Stimulated activated CD8-positive, alpha-beta memory T cell treated with anti-CD3 and anti-CD28 coated beads, Interleukin-15, amount 100 ng/mL, for 48 hours (primary cell): ENCODE measurements at places on chromosomes 7 and 10.

DNA sequence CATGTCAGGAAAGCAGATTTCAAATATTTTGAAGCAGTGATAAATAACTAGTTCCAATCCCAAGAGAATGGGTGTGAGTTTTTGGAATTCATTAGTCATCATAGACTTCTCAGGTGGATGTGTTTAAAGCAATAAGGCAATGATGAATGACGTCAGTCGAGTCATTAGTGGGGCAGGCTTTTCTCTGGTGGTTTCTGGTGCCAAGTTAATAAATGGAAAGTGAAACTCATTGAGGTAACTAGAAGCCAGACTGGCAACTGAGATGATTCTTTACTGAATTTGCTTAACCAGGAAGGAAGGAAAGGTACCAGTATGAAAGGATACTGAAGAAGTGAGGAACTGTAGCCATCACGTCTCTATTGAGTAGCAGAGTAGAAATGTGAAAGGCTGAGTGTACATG, 311.0 kb downstream of the GPAM start:
- DNase-seq: no peak

- no peak for DNase-seq
Observed at GRCh38 chr10:51599647-51600046, 99.7 kb downstream of the CSTF2T start.

DNA sequence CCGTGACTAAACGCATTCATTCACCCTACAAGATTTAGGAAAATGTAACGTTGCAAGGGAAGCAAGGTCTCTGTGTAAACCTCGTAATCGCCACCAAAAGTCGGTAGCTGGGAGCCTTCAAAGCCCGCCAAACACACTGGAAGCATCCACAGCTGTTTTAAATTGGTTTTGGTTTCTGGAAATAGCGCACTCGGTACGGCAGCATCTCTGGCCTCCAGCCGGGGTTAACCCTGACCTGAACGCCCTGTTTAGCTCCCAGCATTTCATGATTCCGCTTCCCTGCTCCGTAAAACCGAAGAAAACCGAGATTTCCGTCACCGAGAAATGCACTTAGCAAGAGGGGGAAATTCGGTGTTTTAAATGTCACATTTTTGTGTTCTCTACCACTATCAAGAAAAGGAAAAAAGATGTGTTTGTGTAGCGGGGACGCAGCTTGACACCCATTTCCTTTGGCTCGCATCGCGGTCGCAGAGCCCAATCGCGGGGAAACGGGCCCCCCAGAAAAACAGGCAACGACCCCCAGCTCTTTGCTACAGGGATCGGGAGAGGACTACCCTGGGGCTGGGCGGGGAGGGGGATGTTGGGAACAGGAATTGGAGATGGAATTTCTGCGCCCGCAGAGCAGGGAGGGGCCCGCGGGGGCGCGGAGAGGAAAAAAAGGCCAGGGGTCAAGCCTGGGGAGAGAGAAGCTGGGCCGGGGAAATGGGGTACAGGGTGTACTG, 646 bp downstream of the SGCE start:
- no peak for DNase-seq

DNA sequence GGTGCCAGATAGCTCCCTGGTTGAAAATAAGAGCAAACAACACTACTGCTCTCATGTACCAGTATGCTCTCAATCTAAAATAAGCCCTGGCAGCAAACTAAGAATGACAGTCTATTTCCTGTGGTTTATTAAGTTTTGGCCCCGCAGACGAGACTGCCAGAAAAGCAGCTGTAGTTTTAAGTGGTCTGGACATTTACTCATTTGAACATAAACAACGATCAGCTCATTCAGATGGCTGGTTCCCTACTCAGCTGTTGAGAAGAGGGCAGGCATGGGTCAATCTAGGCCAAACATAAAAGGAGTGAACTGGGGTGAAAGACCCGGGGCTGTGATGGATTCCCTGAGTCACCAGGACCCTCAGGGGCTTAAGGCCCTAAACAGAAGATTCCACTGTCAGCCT, 4.5 kb downstream of the TRIL start:
- DNase-seq: no peak

GRCh38 chr7:129864042-129864441, 88.7 kb downstream of the UBE2H start:
- DNase-seq: no peak

DNA sequence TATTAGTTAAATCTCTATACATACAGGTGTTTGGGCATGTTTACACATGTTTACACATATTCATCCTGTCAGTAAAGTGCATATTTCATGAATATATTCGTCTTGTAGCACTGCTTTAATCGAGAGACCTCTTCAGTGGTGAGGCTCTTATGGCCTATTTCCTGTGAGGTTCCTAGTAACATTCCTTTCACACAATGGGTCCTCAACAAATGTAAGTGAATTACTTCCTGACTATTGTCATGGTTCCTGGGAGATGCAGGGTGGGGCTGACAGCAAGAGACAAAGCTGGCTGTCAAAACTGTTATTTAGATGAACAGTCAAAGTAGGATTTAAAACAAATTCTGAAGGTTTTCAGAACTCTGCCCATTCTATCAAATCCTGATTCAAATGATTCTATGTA, 12.4 kb upstream of the SEMA3A start:
- no peak for DNase-seq

DNA sequence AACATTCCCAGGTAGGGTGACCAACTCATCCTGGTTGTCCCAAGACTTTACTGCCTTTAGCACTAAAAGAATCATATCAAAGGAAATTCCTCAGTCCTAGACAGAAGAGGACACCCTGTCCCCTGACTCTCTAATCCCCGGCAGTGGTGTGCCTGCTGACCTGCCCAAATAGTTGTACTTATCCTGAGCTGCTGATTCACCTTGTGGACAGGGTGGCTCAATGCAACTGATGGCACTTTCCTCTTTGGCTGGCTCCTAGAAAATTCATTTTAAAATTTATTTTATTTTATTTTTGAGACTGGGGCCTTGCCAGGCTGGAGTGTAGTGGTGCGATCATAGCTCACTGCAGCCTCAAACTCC, 111.7 kb downstream of the JCAD start:
- no peak for DNase-seq

DNA sequence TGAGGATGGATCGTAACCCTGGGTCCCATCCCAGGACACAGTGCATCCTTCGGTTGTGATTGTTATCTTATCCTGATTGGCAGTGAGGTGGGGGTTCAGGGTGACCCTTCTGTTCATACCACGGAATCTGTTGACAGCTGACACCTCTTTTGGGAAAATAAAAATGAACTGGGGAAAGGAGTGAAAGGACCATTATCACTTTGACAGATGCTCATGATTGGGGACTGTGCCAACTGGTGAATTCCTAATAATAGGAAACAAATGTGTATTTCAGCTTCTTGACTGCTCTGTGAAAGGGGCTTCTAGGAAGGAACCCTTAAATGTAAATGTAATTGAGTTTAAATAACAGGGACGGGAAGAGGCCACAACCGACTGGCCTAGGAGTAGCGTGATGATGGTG, 65.4 kb downstream of the CELF2 start:
- DNase-seq: no peak

GRCh38 chr7:17584822-17585221, 286.4 kb downstream of the AHR start:
- no peak for DNase-seq

DNA sequence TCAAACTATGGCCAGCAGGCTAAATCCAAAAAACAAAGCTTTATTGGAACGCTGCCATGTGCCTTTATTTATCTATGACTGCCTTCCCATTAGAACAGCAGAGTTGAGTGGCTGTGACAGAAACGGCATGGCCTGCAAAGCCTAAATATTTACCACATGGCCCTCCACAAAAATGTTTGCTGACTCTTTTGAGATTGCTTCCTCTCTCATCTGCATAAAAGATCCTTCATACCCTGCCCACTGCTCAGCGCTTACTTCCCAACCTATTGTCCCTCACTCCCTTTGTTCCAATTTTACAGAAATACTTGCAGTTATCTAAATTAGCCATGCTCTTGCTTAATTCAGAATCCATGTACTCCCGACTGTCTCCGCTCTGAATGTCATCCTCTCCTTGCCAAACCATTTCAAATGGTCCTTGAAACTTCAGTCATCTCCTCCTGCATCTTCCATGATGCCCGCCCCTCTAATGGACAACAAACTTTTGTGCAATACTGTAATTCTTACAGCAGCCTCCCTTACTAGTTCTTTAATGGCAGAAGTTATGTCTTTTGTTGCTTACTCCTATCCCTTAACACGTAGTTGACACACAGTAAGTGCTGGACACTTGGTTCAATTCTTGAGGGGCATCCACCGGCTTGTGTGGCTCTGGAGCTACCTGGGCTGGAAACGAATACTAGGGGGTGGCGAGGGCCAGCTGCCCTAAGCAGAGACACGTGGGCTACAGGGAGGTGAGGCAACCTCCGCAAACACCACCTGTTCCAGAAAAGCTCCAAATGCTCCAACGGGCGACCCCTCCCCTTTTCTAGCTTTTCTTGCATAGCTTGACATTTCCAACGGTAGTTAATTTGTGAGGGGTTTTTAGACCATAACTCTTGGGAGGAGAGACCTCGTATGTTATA, 832 bp downstream of the XRCC2 start:
- DNase-seq: peak; percentile 1

DNA sequence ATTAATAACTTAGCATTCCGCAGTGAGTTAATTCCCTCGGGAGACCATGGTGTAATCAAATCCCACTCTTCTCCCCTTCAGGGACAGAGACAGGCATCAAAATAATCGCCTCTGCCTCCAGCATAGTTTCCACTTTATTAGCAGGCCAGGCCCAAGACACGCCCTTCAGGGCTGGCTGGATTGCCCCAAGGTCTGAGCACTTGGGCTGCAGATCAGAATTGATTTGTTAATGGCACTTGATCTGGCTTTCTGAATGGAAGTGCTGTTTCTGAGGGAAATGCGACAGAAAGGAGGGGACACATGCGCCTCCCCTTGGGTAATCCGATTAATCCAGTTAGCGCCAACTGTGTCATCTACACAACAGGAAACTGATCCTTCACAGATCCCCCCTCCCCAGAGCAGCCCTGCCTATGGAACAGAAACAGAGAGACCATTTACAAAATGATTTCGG, 15.6 kb downstream of the CHAT start:
- DNase-seq: no peak

GRCh38 chr10:24287559-24288195, 78.7 kb downstream of the KIAA1217 start:
- no peak for DNase-seq

DNA sequence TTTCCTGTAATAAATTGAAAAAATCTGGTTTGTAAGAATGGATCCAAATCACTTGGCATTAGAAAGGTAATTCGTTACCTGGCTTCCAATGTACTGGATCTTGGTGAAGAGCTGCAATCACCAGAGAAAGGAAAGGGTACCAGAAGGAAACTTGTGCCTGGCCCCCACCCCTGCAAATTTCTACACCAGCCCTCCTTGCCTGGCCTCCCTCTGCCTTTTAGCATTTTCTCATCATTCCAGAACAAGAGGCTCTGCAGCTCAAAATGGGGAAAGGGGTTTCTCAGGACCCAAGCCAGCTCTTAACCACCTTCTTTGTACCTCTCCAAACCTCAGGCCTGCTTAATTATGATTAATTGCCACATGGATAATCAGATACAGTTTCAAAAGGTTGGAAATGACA, 612.8 kb upstream of the MGMT start:
- no peak for DNase-seq

DNA sequence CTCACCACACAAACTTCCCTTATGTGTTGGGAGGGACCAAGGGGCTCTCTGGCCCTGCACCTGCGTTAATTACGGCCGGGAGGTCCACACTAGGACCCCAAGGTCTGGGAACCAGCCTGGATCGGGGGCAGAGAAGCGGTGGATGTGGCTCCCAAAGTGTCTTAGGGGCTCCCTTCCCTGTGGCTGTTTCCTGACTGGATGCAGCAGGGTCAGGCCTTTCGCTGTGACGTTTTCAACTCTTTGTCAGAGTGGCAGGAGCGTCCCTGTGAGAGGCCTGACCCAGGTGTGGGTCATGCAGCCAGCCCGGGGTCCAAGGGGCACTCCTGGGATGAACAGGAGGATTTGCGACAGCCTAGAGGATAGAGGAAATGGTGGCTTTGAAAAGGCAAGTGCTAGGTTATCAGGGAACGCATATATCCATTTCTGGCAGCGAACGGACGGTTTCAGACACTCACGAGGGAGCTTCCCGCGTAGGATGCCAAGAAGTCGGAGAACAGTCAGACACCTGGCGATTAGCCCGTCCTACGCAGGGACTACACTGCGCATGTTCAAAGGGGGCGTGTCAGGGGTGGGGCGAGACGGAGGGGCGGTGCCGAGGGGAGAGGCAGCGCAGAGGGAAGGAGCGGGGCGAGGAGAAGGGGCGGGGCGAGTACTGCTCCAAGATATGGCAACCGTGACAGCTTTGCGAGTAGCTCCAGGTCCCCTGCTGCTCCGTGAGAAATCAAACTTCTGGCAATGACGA, 46.2 kb upstream of the ZNF716 start:
- DNase-seq: no peak

DNA sequence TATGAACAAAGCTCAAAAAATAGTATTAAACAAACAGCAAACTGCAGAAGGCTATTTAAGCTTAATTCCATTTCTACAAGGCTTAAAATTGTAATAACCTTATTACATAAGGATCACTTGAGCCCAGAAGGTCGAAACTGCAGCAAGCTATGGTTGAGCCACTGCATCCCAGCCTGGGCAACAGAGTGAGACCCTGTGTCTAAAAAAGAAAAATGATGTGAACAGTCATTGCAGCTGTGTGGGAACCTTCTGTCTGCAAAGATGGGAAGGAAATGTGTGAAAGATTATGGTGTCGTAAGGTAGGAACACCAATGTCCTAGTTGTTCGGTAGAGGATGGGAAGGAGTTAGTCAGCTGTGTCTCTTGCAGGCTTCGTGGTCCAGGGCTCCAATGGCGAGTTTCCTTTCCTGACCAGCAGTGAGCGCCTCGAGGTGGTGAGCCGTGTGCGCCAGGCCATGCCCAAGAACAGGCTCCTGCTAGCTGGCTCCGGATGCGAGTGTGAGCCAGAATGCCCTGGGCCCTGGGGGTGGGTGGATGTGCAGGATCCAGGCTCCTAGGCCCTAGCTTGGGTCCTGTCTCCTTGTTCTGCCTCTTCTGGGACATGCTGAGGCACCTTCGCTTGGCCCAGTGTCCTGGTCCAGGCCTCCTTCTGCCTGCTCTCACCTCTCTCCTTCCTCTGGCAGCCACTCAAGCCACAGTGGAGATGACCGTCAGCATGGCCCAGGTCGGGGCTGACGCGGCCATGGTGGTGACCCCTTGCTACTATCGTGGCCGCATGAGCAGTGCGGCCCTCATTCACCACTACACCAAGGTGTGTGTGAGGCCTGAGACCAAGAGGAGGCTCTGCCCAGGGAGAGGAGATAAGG, 9.1 kb downstream of the C10orf62 start:
- no peak for DNase-seq

DNA sequence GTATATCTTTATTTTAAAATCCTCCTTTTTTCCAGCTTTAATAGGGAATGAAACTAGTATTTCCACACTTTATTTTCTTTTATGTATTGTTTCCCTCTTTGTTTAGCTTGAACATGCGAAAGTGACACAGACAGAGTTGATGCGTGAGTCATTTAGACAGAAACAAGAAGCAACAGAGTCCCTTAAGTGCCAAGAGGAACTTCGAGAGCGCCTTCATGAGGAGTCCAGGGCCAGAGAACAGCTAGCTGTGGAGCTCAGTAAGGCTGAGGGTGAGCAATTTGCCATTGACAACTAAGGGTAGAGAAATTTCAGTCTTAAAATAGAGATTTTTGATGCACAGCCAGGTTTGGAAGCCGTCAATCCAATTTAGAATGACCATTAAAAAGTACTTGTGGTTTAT, 73.1 kb downstream of the CYP51A1 start:
- no peak for DNase-seq
